ENCODE measurements at places on chromosomes 1 and 21.
A peak's percentile ranks its signal among the peaks of the same experiment; 100 is the strongest.

- no peak for DNase-seq
These were observed 1.4 kb upstream of the CFH start for GRCh38 chr1:196650403-196650802.

GRCh38 chr1:156896490-156897033, 3.0 kb downstream of the PEAR1 start:
- DNase-seq = peak; percentile 79

GRCh38 chr21:45523411-45524101, 18.7 kb downstream of the SLC19A1 start:
- DNase-seq = no peak

GRCh38 chr1:191176131-191176530, 698.5 kb upstream of the BRINP3 start:
- DNase-seq = no peak

- no peak for DNase-seq
These were observed 105.6 kb downstream of the PTPRU start for GRCh38 chr1:29341936-29342335.

DNA sequence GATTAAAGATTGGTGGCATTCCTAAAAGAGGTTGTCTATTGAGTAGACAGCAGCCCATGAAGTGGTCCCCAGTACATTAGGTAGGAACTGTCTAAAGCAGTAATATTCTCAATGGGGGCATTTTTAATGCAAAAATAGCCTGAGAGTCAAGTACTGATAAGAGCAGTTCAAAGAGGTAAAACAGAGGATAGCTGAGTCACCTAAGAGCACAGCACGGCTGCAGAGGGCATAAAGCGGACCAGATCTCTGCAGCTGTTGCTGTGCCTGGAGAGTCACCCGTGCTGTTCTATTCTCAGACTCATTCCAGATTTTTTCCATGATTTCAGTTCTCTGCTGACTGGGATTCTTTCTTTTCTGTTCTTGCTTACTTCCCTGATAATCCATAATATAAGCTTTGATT, 313.2 kb downstream of the OLFM3 start:
- no peak for DNase-seq

- no peak for DNase-seq
These were observed 66.8 kb downstream of the PLPPR4 start for GRCh38 chr1:99331083-99331482.

DNA sequence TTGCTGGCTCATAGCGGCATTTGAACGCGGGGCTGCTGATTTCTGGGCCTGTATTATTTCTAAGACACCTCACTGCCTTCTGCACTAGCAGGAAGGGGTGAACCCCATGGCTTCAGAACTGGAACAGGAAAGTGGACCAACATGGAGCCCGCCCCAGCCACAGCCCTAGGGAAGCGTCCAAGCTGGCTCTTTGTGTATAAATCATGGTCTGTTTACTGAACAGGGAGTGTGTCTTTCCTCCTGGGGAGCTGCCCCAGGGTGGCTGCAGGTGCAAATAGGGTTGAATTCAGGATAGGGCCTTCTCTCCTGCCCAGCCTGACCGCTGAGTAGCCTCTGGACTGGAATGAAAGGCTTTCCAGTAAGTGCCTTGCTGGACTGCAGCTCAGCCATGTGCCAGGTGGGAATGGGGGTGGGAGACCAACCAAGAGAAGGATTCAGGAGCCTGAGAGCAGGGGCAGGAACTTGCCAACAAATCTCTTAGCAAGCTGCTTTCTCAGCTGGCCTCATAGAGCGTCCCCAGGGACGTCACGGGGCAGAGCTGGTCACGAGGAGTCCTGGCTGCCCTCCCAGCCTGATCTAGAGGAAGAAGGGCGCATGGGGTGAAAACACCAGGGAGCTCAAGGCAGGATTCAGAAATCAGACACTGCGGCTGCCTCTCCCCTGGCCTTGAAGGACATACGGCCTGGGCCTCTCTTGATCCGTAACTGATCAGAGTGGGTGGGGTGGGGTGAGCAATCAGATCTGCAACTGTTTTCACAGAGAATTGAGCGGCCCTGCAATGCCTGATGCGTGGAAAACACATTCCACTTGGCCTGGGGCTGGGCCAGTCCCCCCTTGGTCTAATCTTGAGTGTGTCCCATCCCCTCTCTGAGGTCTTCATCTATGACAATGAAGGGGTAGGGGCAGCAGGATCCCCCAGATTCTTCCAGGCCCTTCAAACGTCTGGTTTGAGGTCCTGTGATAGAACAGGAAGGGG, 56.5 kb upstream of the SELENON start:
- DNase-seq = peak; percentile 26

- no peak for DNase-seq
These were observed 2.4 kb upstream of the USP33 start for GRCh38 chr1:77762072-77762476.

GRCh38 chr1:199101139-199101538, 462.3 kb downstream of the PTPRC start:
- no peak for DNase-seq

GRCh38 chr1:95475686-95476457, 241.9 kb downstream of the RWDD3 start:
- no peak for DNase-seq
